ENCODE measurements at places on chromosomes 3 and 15.

DNA sequence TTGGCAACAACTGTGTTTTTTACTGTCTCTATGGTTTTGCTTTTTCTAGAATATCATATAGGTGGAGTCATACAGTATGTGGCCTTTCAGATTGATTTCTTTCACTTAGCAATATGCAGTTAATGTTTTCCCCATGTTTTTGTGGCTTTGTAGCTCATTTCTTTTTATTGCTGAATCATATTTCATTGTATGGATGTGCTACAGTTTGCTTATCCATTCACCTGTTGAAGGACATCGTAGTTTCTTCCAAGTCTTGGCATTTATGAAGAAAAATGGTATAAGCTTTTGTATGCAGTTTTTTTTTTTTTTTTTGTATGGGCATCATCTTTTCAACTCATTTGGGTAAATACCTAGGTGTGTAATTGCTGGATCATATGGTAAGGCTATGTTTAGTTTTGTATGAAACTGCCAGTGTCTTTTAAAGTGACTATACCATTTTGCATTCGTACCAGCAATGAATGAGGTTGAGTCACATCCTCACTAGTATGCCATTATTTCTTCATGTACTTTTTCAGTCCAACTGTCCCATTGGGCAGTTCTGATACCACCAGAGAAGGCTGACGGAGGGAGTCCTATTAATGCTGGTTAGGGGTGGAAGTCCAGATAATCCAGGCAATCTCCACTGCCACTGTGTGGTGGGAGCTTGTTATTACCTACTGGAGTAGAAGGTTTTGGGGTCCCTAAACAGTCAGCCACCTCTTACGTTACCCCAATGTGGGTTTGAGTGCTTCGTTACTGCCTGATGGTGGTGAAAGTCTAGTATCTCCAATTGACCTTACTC lies 210.5 kb downstream of the DOCK3 start:
- DNase-seq = no peak

- no peak for DNase-seq
Observed at GRCh38 chr3:188042466-188042865, 111.5 kb upstream of the LPP start.

DNA sequence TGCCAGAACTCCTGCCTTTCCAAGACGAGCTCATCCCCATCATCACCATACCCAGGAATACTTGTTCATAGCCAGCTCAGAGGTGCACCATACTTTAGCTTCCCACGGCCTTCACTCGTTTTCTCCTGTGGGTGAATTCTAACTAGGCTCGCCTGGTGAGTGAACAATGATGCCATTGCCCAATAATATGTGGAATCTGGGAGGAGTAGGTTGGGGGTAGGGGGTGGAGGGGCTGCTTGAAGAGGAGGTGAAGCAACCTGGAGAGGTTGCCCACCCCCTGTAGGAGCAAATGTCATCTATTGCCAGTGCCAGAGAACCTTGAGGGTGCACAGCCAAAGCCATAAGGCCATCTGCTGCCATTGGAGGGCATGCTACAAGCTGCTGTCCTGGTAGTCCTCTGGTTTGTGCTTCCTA lies 592 bp upstream of the ZNF445 start:
- DNase-seq = no peak

- DNase-seq = no peak
Observed at GRCh38 chr3:38030126-38031021, 932 bp upstream of the PLCD1 start.

- DNase-seq = no peak
Observed at GRCh38 chr3:32495085-32495484, 7.6 kb downstream of the CMTM6 start.

GRCh38 chr3:119401069-119401468 lies 62.3 kb downstream of the TMEM39A start:
- DNase-seq = no peak

- DNase-seq = no peak
Observed at GRCh38 chr3:40939030-40939740, 260.1 kb upstream of the CTNNB1 start.

GRCh38 chr3:194598771-194599557 lies 34.3 kb downstream of the TMEM44 start:
- DNase-seq = no peak

GRCh38 chr15:72902919-72903260 lies 119.3 kb upstream of the ADPGK start:
- no peak for DNase-seq

DNA sequence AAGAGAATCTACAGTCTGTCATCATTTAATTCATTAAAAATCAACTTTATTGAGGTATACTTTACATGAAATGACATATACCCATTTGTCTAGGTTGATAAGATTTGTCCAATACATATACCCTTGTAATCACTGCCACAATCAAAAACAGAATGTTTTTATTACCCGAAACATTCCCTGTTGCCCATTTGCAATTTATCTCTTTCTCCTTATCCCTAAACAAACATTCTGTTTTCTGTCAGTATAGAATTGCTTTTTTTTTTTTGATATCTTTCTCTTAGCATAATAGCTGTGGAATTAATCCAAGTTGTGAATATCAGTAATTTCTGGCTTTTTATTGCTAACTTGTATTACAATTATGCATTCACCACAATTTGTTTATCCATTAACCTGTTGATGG lies 4.3 kb upstream of the CNTN6 start:
- DNase-seq = no peak

DNA sequence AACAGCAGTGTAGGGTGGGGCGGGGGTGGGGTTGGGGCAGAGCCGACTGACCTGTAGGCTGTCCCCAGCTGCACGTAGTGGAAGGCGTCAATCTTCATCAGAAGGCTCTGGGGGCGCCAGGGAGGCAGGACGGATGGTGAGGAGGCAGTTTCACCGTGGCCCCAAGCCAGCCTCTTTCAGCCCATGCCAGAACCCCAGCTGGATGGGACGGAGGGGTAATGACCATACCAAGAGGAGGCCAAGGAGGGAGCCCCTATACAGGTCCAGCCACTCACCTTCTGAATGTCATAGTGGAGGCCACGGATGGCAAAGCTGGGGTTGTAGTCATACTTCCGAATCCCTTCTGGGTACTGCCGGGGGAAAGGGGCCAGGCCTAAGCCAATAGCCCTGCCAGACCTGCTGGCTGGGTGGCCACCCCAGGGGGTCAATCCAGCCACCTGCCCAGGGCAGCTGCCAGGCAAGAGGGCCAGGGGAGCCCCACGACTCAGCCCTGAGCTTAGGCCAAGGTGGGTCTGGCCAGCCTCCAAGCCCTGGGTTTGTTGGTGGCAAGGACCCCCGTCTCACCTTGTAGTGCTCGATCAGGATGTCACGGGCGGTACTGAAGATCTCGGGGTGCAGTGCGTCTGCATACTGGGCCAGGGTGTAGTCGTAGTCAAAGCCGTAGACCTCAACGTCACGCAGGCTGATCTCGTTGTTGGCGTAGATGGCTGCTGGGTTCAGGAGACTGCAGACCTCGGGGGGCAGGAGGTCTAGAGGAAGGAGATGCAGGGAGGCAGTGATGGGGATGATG lies 4.9 kb downstream of the NT5DC2 start:
- no peak for DNase-seq

DNA sequence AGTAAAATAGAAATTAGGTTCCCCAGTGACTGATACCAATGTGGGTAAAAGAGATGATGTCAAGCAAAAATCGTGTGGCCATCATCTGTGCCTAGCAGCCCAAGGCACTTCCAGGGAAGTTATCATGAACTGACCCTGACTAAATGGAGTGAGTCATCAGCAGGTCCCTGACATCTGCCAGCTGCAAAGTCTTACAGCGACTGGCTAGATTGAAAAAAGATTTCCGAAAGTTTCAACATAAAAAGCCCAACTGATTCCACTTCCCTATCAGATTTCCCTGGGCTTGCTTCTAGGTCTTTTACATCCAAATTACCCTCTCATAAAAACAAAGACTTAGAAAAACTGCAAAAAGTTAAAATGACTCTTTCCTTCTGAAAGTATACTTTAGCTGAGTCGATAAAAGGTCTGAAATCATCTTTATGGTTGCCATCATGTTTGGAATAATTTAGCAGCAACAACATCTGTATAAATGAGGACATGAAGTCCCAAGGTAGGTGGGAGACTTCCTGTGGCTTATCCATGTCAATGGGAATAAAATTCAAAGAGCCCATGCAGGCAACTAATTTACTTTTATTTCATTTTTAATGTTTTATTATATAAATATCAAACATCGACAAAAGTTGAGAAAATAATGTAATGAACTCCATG lies 342.8 kb downstream of the ERC2 start:
- DNase-seq = no peak

- no peak for DNase-seq
Observed at GRCh38 chr3:100506355-100506754, 13.9 kb downstream of the TMEM45A start.

DNA sequence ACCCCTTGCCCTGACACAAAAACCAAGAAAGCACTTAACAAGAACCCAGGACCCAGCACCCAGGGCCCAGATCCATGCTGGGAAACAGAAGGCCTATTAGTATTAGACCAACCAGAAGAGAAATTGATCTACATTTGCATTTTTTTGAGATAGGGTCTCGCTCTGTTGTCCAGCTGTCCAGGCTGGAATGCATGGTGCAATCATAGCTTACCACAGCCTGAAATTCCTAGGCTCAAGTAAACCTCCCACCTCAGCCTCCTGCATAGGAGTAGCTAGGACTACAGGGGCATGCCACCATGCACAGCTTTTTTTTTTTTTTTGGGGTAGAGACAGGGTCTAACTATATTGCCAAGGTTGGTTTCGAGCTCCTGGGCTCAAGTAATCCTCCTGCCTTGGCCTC lies 26.4 kb downstream of the CCDC12 start:
- no peak for DNase-seq

DNA sequence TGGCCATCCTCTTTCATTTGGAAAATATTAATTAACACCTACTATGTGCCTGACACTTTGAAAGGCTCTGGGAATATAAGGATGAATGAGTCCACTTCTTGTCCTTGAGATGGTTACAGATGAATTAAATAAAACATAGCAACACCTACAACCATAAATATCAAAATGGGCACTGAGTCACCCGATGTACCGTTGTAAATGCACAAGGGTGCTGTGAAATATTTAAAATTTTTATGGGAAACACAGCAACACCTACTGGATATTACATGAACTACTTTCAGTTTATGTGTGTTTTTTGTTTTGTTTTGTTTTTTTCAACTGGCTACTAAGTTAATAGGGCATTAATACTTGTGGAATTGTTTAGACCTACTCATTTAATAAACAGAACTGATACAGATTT lies 239.0 kb upstream of the NAALADL2 start:
- DNase-seq = no peak

DNA sequence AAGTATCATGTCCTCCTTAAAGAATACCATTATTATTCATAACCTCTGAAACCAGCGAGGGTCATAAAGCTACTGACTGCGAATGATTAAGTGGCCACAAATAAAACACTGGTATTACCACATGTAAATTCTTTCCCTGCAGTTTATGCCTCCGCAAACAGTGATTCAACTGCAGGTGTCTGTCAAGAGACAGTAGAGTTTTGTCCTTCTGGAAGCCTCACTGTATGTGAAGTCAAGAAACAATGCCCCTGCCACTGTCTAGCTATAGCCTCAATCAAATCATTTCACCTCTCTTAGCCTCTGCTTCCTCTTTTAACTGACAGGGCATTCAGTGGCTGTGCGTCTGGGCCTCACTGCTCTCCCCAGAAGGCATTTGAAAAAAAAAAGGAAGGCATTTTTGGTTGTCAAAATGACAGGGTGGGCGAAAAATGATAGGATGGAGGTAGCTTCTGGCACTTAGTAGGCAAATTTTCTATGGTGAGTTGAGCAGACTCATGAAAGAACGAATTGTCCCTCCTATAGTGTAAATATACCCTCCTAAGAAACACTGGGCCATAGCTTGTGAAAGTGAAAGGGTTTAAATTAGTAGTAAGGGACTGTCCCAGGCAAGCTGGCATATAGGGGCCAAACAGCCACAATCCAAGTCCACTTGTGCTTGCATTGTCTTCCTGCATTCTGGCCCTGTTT lies 66.7 kb downstream of the FILIP1L start:
- DNase-seq = no peak

DNA sequence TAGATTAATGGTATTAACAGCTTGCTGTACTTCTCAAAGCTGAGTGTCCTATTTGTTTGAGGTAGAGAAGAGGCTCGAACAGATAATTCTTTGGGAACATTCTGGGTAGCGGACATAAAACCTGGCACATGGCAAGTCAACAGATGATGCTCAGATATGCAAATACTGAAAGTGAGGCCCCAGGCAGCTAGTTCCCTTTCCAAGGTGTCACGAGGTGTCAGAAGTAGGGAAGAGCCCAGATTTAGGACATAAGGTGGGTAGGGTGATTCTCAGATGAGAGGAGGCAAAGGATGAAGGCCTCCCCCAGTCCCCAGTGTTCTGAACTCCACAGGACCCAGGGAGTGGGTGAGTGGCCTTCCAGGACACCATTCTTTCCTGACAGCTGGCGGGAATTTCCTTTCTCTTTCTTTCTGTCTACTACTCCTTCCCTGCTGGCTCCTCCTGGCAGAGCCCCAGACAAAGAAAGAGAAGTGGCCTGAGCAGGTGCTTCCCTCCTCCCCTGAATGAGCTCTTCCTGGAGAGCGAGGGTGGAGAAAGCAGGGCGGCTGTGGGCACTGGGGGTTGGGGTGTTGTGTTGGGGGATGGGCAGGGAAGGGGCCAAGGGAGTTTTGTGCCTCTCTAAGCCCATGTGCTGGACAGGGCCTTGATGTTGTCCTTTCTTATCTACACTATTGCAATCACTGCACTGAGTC lies 87.5 kb downstream of the CORO2B start:
- DNase-seq = no peak

GRCh38 chr15:39948817-39949216 lies 14.9 kb downstream of the EIF2AK4 start:
- no peak for DNase-seq

DNA sequence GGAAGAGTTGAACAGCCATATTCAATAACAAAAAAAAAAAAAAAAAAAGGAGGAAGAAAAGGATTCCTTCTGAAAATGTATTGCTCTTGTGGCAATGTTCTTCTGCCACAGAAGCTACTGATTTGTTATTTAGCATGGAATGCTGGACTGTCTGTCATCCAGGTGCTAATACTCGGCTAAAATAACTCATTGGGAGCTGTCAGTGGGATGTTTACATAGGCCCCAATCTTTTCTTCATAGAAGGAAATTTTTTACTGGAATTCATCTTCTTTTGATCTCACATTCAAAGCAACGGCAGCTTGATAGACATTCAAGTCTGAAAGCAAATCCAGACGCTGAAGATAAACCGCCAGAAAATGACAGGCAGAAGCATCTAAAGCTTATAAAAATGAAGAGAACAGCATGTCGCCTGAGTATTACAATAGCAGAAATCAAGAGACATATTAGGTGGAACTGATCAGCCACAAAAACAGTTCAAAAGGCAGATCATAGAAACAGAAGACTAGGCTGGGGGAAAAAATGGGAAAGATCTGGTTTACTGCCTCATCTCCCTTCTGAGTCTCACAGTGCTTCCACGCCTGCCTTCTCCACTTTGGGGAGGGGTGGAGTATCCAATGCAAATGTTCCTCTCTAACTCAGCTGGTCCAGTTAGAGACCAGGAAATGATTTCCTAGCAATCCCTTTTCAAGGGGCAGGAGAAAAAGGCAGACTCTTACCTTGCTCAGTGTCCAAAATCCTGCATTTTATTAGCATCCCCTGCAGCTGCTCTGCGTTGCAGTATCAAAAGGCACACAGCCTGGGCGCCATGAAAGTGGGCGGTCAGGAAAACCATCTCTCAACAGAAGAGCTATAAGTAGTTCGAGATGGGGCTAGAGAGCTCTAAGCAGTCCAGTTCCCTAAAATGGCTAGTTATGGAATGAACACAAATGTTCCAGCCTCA lies 451.9 kb downstream of the FOXP1 start:
- DNase-seq = no peak

- no peak for DNase-seq
Observed at GRCh38 chr15:36941798-36942197, 158.6 kb downstream of the MEIS2 start.

All from CD4-positive, alpha-beta memory T cell (primary cell).